ENCODE measurements at places on chromosomes 2 and 18.

DNA sequence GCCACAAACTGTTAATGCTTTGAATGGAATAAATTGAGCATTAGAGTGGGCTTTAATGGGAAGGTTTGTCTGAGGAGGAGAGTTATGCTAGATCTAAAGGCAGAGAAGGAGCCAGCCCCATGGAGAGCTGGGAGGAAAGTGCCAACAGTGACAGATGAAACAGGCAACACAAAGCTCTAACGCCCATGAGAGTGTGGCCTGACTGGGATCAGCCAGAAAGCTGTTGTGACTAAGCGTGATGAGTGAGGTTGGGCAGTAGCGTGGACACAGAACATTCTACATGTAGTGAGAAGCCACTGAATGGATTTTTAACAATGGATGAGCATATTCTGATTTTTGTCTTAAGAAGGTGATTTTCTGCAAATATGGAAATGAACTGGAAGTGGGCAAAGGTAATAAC lies 185.3 kb upstream of the SIX2 start:
- DNase-seq: no peak

DNA sequence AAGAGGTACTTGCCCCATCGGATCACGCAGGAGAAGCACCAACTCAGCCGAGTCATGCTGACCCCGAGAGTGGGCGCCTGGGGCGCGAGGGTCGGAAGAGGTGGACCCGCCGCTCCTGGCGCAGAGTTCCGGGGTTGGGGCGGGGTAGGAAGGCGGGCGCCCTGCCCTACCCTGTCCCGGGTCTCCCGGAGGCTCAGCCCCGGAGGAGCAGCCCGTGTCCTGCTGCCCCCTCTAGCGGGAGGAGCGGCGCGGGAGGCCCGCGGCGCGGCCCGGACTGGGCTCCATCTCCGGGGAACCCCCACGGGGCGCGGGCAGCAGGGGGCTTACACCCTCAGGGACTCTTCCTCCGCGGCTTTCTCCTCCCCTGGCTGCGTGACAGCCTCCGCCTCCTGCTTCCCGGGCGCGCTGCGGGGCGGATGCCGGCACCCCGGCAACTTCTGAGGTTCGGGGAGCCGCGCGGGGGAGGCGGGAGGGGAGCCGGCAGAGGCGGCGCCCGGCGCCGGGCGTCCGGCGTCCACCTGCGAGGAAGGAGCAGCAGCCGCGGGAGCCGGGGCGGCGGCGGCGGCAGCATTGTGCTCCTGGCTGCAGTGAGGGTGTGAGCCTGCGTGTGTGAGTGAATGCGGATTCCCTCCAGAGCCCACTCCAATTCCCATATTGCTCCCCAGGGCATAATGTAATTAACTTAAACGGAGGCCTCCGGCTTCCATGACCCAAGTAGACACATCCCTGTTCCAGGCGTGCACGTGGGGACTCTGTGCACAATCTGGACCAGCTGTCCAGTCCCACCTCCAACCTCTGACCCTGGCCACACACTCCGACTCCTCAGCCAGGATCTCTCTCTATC lies 7.6 kb upstream of the TNS1 start:
- peak; percentile 10 for DNase-seq

DNA sequence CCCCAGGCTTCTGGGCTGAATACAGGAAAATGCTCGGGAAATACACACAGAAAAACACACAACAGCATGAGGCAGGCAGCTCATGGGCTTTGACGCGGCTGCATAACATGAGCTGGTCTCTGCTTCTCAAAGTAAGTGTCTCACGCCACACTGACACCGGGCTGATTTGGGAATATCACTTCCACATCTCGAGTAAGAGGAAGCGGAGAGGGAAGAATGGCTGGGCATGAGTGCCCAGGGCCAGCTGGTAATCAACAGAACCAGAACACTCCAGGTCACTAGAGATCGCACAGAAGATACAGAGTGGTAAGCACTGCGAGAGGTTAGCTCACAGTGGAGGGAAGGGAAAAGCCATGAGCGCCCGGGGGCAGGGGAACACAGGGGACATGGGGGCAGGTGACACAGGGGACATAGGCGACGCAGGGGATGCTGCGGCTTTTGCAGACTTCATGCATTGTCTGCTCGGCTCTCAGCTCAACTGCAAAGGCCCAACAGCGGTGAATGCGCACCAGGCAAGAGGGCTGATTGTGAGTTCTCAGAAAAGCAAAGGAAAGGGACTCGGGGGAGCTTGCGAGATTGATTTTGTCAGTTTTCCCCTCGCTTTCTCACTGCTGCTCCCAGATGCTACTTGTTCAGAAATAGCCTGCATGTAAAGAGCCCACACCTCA lies 141.4 kb downstream of the MBP start:
- no peak for DNase-seq

GRCh38 chr2:27191070-27191829 lies 20.6 kb upstream of the ATRAID start:
- peak; percentile 43 for DNase-seq

- DNase-seq: peak; percentile 75
Measured at GRCh38 chr2:64325852-64326577, 127.9 kb upstream of the LGALSL start.

GRCh38 chr2:109142416-109143210 lies 13.6 kb downstream of the SH3RF3 start:
- no peak for DNase-seq

DNA sequence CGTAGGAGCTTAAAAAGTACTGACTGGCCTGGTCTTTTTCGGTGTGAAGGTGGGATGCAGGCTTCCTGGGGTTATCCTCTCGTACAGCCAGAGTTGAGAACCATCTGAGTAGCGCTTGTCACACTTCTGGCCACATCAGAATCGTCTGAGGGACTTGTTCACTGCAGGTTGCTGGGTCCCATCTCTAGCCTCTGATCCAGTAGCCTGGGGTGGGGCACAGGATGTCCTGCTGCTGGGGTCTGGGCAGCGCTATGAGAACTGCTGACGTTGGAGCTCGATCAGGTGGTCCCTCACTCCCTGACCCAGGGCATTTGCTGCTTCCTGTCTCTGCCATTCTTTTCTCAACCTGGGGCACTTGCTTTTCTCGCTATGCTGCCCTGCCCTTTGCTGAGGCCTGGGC lies 7.1 kb upstream of the IL1R2 start:
- DNase-seq: no peak

GRCh38 chr2:37375741-37376288 lies 31.4 kb downstream of the QPCT start:
- DNase-seq: no peak

- DNase-seq: no peak
Measured at GRCh38 chr2:233816771-233817170, 37.6 kb downstream of the HJURP start.

DNA sequence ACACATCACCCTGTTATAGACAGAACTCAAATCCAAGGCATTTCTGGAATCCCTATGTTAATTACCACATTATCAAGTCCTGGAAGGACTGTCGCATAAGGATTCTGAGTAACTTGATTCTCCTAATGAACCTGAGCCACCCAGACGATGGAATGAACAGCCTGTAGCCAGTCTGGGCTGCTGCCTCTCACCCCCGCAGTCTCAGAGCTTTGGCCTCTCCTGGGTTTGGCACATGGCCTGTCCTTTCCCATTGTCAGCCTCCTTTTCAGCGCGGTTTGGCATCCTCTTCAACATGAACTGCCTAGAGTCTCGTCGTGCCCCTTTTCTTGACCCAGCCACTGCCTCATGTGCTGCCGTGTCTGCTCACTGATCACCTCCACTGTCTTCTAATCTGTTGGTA lies 147.6 kb downstream of the SLC8A1 start:
- DNase-seq: no peak

- DNase-seq: peak; percentile 78
Measured at GRCh38 chr2:238256594-238257104, 16.8 kb upstream of the HES6 start.

DNA sequence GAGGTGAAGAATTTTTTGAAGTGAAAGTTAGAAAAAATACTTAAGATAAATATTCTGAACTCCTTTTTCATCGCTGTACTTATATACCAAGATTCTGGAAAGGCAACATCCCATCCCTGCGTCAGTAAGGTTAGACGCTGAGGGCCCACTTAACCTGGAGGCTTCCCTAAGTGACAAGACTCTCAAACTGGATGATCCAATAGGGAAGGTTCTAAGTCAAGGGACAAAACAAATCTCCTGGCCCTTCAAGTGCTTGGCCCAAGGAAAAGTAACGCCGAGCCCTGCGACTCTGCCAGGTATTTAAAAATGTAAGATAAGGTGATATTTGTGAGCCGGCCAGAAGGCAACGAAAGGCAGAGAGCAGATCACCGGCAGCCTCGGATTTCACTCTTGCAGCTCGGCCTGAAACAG lies 1.3 kb downstream of the STK39 start:
- DNase-seq: no peak

GRCh38 chr2:95359031-95359430 lies 43.5 kb upstream of the FAHD2A start:
- no peak for DNase-seq

GRCh38 chr2:162265666-162266459 lies 22.6 kb upstream of the FAP start:
- no peak for DNase-seq

DNA sequence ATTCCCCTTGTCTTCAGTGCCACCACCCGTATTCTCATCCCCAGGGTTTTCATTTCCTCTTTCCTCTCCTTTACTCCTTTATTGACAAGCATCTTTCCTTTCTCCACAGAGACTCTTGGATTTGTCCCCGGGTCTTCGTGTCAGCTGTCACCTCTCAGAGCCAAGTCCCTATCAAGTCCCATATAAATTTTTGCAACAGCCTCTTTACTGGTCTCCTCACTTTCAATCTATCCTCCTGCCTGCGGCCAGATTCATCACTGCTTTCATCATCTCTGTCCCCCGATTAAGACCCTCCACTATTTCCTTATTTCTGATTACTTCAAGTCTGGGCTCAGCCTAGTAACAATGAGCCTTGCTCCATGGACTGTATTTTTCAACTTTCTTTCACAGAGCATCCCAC lies 113.8 kb downstream of the CTAGE1 start:
- DNase-seq: no peak
